Naive thymus-derived CD4-positive, alpha-beta T cell (primary cell): ENCODE measurements at places on chromosomes 7 and 10. TPM values are rescaled to one million over a fixed set of nuclear protein-coding genes. Genes with fewer than 3 reads are reported as not detected.

ACTR3C gene
- 7.0 TPM for total RNA-seq

ADK gene
- total RNA-seq, result 25.0 TPM

FAM237B gene
- not detected for total RNA-seq

SEC24C gene
- total RNA-seq, result 95.4 TPM

HDAC9 gene
- total RNA-seq, result 32.1 TPM

LHPP gene
- total RNA-seq, result 31.2 TPM

GPR158 gene
- not detected in 2 replicates for total RNA-seq

PARD3 gene
- 0.27 TPM for total RNA-seq

ARPC1A gene
- 43.2 TPM for total RNA-seq

ZNF92 gene
- 19.3 TPM for total RNA-seq

PIK3CG gene
- 54.9 TPM for total RNA-seq

SCART1 gene
- total RNA-seq, result 4.4 TPM

INSYN2A gene
- total RNA-seq, result not detected

ADAM22 gene
- total RNA-seq, result 0.74 and 1.1 TPM in 2 replicates

ZWINT gene
- 3.5 TPM for total RNA-seq

TMEM236 gene
- 0.05 TPM in 1 of 2 replicates, not detected in the other for total RNA-seq

PNLIPRP3 gene
- total RNA-seq, result not detected

NOLC1 gene
- total RNA-seq, result 47.5 TPM

IDI2 gene
- not detected for total RNA-seq

OPALIN gene
- total RNA-seq, result not detected in 2 replicates

TRDMT1 gene
- 30.6 TPM for total RNA-seq

UPK3B gene
- total RNA-seq, result 6.5 TPM
